Ovary (tissue), 10 donors: ENCODE measurements at places on chromosomes 13 and 19. TPM values are rescaled to one million over a fixed set of nuclear protein-coding genes. Genes with fewer than 3 reads are reported as not detected.

DNA sequence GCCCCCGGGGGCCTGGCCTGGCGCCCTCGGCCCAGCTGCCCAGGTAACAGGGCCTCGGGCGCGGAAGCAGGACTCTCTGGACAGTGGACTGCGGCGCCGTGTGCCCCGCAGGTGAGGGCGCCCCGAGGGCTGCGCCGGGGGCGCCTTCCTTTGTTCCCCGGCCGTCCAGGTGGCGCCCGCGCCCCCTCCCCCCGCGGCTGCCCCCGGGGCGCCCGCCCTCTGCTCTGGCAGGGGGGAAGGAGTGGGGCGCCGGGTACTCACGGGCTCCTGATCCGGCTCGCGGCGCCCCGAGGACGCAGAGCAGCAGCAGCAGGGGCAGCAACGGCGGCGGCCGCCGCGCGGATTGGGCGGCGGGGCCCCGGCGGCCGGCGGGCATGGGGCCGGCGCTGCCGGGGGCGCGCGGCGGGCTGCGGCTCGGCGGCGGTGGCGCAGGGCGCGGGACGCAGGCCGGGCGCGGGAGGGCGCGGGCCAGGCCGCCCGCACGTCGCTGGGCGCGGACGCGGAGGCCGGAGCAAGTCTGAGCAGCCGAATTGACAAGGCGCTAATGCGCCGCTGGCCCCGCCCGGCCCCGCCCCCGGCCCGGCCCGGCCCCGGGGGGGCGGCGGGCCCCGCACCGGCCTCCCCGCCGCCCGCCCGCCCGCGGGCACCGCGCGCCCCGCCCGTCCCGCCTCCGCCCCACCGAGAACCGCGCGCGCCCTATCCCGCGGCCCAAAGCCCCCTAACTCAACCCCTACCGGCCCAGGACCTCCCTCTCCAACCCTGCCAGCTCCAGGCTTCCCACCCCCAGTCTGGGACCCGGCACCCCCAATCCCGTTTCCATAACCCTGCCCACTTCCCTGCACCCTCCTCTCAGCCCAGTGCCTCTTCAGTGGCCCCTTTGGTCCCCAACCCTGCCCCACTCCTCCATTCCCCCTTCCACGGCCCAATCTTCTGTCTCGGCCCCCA is at the start of gene CRLF1:
Gene CRLF1, minus strand, starts transcription at position 519 of the 945 bp plus-strand sequence. Its CDS starts 143 bp downstream, at position 376.
- no peak for DNase-seq

DNA sequence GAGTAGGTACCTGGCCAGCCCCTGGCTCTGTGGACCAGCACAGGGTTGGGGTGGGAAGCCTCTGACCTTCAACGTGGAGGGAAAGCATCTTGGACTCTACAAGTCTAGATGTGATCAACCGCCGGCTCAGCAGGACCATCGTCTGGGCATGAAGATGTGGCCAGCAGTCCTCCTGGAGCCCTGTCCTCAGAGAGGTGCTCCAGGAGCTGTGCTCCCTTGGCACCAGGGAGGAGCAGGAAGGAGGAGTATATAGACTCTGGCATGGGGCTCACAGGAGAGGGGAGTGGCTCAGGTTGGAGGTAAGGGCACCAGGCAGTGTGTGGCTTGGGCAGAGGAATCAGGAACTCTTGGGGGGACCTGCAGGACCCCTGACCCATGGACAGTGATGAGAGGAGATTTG is 18.3 kb upstream of the ISYNA1 start:
- no peak for DNase-seq

DNA sequence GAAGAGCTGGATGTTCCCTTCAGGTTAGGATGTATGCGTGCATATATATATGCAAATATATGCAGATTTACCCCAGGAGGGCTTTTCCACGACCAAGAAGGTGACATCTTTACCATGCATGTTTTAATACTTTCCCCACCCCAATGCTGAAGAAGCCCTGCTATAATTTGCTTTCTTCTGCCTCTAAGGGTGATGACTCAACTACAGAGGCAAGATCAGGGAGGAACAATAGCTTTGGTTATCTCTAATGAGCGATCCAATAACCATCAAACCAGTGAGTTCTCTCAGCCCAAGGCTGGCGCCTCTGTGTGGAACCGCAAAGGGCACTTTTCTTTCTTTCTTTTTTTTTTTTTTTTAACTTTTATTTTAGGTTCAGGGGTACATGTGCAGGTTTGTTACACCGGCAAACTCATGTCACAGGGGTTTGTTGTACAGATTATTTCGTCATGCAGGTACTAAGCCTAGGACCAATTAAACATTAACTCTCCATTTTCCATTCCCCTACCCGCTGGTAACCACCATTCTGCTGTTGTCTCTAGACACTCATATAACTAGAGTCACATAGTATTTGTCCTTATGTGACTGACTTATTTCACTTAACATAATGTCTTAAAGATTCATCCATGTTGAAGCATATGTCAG is 25.7 kb upstream of the UBE2L5 start:
- DNase-seq: no peak

GRCh38 chr13:23289917-23290357 is 109.2 kb downstream of the SGCG start:
- no peak for DNase-seq

DNA sequence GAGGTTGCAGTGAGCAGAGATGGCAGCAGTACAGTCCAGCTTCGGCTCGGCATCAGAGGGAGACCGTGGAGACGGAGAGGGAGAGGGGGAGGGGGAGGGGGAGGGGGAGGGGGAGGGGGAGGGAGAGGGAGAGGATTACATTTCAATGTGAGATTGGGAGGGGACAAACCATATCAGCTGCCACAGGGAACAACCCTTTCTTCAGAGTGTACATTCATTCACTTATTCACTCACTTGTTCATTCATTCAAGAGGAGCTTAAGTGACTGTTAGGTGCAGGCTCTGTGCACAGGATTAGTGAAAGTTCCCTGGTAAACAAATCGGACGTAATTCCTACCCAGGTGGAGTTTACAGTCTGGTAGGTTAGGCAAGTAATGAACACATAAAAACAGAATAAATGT is 65.6 kb upstream of the MEDAG start:
- DNase-seq: no peak

Gene ZNF20
- 2.4 TPM for polyA plus RNA-seq

- DNase-seq: no peak
Measured at GRCh38 chr13:46667687-46668281, 114.8 kb downstream of the LRCH1 start.

Gene CYP4F8
- polyA plus RNA-seq: not detected

GRCh38 chr19:31139871-31140505 is 209.2 kb downstream of the TSHZ3 start:
- DNase-seq: no peak

- DNase-seq: no peak
Measured at GRCh38 chr19:40365010-40365409, 16.5 kb downstream of the PLD3 start.

- no peak for DNase-seq
Measured at GRCh38 chr13:47251771-47252170, 354.9 kb upstream of the HTR2A start.

- no peak for DNase-seq
Measured at GRCh38 chr13:78035500-78035899, 116.9 kb upstream of the EDNRB start.

DNA sequence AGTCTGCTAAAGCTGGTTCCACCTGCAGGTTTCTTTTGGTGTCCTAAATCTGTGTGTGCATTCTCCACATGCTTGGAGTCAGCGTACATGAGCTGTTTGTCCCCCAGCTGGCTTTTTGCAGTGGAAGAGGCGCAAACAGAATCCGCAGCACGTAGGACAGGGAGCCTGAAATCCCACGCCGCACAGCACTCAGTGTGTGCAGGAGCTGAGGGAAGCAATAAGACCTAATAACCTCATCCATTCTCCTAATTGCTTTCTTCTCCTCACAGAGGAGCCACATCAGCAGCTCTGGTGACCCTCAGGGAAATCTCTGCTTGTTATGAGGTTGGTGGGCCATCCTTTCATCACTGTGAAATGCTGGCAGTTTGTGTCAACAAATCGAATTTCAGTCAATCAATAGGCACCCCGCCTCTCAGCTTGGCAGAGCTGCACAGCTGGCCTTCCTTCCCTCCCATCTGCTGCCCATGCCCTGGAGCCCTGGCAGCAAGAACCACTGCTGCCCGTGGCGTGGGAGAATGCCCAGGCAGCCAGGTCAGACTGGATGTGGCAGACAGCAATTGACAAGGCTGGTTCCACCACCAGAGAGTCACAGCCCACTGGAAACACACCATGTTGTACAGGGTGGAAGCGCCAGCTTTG is 136.7 kb downstream of the ZDHHC20 start:
- DNase-seq: no peak

DNA sequence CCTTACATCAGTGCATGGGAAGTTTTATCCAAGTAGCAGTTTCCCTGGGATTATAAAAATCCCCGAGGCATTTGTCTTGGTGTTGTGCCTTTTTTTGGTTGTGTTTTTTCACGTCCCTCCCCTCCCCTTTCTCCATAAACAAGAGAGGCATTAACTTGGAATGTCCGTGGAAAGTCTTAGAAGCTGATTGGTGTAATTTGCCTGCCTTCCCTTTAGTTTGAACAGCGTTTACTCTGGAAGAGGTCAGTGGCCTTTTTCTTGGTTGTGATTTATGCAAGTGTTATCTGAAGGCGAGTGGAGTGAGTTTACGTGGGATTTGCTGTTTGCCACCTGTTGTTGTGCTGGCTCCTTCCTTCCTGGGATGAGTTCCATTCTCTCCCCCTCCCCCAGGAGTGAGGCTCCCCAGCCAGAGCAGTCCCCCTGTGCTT is 7.2 kb downstream of the ACTN4 start:
- DNase-seq: no peak

Gene FCHO1
- 0.95 TPM for polyA plus RNA-seq

Gene COX6B2
- polyA plus RNA-seq: 0.10 TPM

GRCh38 chr13:43230989-43231388 is 207.6 kb downstream of the DNAJC15 start:
- DNase-seq: no peak

- no peak for DNase-seq
Measured at GRCh38 chr13:101570410-101570809, 117.9 kb downstream of the ITGBL1 start.

DNA sequence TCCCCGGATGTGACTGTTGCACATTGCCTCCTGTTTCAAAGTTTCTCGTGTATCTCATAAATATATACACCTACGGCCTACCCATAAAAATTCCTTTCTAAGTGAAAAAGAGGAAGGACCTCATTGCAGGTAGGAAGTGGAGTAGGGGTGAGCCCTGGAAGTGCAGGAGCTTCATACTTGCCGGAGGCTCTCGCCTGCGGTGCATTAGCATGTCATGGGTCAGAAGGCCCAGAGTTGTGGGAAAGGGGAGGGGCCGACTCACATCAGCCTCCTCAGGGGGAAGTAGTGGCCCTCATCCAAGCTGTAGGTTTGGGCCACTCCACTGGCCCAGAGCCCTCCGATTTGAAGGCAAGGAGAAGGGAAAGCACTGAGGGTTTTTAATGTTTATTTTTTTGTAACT is 26.0 kb upstream of the IRS2 start:
- no peak for DNase-seq

- no peak for DNase-seq
Measured at GRCh38 chr19:17575871-17576757, 20.7 kb downstream of the COLGALT1 start.

DNA sequence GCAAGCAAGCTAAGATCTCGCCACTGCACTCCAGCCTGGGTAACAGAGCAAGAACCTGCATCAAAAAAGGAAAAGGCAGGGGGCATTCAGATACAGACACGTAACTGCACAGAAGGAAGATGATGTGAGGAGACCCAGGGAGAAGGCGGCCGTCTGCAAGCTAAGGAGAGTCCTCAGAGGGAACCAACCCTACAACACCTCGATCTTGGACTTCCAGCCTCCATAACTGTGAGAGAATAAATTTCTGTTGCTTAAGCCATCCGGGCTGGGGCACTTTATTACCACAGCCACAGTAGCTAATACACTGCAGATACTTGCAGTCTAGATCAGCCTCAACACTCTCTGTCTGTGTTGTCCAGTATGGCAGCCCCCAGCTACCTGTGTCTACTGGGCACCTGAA is 7.9 kb downstream of the TICAM1 start:
- DNase-seq: no peak

DNA sequence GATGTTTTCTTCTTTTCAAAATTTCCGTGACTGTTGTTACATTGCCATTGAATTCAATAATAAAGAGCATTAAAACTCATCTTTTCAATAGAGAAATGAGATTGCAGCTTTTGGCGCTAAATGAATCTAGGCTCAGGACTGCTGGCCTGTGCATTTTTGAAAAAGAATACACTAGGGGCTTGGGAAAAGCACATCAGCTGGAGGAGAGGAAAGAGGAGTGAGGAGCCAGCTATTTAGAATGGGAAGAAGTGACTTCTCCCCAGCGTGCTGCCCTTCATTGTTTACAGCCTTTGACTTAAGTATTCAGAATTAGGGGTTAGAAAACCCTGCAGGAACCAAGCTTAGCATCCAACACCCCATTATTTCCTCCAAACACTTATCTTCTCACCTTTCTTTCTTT is 43.3 kb downstream of the TNFSF11 start:
- DNase-seq: no peak

Gene C19orf85
- not detected for polyA plus RNA-seq

GRCh38 chr13:84400706-84401105 is 518.4 kb upstream of the SLITRK1 start:
- DNase-seq: no peak

GRCh38 chr13:90538063-90538462 is 809.4 kb upstream of the MIR17HG start:
- DNase-seq: no peak

Gene ZGLP1
- 0.27 TPM for polyA plus RNA-seq

- DNase-seq: no peak
Measured at GRCh38 chr13:44860454-44860853, 128.8 kb downstream of the NUFIP1 start.

DNA sequence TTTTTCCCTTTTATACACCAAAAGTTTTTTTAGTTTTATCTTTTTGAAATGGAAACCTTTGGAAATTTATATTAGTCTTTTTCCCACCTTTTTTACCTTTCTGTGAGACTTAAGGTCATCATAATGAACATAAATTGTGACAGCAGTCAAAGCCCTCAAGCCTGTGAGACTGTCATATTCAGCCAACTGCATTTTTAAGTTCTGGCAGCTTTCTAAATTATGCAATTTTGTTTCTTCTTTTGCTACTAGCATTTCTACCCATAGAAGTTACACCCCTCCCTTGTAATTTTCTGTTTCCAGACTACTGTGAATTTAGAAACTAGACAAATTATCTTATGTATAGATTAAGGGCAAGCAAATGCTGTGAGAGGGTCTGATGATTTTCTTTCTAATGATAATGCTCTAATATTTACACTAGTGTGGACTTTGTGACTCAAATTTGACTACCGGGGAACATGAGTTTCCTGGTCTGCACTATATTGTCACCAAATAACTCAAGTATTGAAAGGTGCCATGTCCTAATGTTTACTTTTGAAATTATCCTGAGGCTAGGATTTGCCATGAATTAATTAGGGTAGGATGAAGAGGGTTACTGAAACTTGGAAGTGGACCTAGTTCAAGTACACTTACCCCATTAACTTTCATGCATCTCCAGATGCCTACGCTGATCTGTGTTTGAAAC is 43.7 kb downstream of the FRY start:
- DNase-seq: no peak

Gene ZFR2
- polyA plus RNA-seq: 0.17 TPM

- DNase-seq: peak; percentile 98
Measured at GRCh38 chr19:15418579-15419412, at the start of gene AKAP8L. AKAP8L (minus strand) TSS chr19:15418988; CDS start chr19:15418923, 65 bp downstream.

GRCh38 chr19:22527554-22527953 is 105.4 kb upstream of the ZNF98 start:
- peak; percentile 39 for DNase-seq
